ENCODE measurements at places on chromosomes 7 and 10.
A peak's percentile ranks its signal among the peaks of the same experiment; 100 is the strongest.

DNA sequence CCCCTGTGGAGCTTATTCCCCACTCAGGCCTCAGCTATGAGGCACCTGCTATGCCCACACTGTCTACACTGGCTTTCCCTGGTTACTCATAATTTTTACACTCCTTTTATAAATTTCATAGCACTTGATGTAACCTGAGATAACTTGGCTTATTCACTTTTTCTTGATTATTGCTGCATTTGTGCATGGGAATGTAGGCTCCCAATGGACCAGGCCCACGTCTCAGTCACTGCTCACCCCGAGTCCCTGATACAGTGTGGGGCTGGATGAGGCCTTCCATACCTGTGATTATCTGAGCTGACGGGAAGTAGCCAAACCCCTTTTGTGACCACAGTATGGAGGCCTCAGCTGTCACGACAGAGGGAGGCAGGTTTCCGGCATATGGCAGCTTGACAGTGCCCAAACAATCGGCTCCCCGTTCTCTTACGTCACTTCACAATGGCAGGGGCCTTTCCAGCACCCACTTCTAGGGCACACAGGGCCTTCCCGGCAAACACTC lies 645.3 kb downstream of the ACTR3B start:
- DNase-seq: no peak

DNA sequence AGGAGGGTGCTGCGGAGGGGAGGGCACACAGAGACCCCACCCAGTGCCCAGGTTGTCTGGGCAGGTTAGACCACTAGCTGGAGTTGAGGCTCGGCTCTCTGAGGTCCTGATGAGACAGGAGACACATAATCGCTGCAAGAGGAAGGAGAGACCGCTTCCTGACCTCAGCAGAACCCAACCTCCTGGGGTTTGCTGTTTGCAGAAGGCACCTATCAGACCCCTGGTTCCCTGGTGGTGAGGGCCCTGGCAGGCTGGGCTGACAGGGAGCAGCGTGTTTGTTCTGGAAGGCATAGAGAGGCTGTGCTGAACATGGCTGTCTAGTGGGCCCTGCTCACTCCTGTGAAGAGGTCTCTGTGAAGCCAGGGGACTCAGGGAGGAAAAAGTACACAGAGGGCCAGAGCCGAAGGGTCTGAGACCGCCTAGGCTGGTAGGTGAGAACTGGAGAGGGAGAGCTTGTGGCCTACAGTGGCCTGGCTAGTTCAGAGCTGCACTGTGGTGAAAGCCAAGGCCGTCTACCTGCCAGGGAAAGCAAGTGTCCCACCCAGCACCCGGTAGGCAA lies 39.4 kb upstream of the NPFFR1 start:
- DNase-seq: no peak

DNA sequence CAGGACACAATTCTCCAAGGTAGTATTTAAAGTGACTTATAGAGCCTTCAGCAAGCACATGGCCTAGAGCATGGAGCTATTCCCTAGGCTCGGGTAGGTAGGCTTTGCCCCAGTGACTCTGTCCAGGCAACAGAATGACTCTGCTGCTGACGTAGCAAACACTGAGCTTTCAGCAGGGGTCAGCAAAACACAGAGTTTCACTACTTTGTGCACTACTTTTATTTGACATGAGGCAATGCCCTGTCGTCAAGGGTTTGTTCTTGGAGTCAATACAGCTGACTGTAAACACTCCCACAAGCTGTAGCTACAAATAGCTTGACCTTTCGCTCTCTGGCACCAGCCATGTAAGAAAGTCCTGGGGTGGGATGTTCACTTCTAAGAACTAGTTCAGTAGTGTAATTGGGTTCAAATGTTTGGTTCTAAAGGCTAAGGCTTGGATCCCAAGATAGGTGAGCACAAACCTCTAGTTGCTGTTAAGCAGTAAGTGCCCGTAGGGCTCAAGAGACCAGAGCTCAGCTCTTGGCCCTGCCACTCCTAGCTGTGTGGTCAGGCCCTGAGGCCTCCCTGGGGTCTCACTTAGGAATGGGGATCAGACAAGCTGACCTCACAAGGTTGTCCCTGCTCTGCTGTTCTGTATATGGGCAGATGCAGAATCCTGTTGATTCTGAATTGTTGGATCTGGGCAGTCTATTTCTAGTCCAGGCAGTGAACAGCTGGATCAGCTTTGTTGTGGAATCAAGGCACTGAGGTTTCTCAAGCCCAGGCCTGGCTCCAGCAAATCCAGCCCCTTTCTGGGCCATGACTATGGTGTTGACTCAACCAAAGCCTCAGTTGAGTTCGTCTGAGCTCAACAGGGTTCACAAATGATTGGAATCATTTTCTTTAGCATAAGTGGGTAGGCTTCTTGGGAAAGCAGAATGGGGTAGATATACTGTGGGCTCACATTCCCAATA lies 10.7 kb downstream of the NODAL start:
- DNase-seq: peak; percentile 64

GRCh38 chr7:98934267-98934666 lies 55.9 kb downstream of the TRRAP start:
- no peak for DNase-seq

DNA sequence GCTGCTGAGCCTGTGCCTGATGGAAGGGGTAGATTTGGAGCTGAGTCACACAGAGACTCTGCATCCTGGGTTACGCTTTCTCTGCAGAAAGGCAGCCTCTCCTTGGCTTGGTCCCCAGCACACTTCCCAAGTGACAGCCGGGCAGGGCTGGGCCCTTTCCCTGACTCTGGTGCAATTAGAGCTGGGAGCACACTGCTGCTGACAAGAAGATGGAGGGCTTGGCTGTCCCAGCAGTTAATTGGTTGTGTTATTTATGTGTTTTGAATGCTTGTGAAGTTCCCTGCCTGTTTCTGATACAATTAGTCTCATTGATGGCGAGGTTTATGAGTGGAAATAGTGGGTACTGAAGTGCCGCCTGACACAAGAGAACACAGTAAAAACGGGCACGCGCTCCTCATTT lies 123.6 kb downstream of the TCERG1L start:
- DNase-seq: peak; percentile 28

GRCh38 chr10:29840516-29841276 lies 205.9 kb upstream of the SVIL start:
- DNase-seq: no peak

DNA sequence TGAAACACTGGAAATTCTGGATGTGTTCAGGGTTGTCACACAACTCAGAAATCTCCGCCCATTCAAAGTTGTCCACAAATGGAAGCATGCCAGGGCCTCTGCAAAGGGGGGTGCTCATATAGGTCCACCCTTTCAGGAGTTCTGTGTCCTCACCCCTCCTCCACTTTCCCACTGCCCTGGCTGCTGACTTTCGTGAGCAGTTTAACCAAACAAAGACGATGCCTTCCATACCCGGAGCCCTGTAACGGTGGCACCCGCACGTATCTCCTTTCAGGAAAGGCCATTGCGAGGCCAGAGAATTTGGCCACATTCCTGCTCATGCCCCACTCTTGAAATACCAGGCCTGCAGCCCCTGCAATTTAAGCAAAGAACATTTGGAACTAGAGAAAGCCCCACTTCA lies 1.4 kb downstream of the CPXM2 start:
- DNase-seq: no peak

GRCh38 chr10:80443531-80443974 lies 10.6 kb upstream of the TSPAN14 start:
- no peak for DNase-seq

DNA sequence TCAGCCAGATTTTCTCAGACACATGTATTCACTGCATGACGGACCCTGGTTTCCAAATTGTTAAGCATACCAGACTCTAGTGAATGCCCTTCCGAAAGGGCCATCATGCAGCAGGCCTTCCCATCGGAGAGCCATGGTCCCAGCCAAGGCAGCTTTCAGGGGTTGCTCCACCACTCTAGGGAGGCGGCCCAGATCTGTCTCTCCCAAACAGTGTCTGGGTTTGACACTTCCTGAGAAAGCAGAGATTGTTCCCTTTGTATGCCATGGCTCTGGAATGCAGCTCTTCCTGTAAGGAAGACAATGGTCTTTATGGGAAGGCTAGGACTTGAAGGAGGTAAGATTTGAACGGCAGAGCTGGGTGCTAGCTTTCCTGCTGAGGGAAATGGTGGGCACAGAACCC lies 178.8 kb upstream of the BMPER start:
- no peak for DNase-seq

GRCh38 chr10:101444058-101444898 lies 90.3 kb downstream of the BTRC start:
- DNase-seq: no peak

DNA sequence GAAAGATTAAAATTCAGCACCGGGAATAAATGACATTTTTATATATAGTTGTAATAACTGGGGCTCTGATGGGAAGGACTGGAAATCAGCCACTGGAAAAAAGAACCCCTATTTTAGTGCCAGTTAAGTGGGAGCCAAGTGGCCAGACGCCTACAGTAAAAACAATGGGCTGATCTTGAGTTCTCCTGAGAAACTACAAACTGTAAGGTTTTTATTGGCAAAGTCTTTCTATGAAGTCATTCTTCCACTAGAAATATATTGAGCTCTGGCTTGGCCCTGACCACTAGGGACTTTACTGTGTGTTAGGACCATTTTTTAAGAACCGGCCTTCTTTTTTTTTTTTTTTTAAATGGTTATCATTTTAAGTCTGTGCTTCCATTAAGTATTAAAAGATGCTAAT lies 79.6 kb downstream of the ZNF22 start:
- no peak for DNase-seq

DNA sequence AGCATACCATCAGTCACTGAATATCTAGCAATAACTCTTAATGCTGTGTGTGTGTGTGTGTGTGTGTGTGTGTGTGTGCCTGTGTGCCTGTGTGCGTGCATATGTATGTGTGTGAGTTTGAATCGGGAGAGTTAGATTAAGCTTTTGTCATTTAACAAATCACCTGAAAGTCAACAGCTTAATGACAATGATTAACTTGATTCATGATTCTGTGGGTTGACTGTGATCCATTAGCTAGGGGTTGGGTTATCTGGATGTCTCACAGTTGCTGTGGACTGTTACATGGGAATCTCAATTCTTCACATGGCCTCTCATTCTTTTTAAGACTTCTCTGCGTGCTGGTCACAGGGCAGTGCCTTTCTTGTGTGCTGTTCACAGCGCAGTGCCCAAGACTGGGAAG lies 639.0 kb upstream of the SORCS1 start:
- DNase-seq: no peak

DNA sequence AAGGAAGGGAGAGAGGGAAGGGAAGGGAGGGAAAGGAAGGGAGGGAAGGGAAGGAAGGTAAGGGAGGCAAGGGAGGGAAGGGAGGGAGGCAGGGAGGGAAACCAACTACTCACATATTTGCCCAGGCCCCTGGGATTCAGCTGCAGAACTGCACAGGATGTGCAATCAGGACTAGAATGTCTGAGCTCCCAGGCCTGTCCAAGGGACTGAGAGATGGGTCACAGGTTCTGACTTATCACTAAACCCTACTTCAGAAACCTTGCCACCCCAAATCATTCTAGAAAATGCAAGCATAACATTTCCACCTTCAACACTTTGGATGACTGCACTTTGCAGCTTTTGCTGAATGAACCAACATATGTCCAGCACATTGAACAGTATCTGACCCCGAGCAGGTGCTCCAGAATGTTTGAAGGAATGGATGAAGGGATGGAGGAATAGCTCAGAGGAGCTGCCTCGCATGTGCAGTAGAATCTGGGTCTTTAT lies 245.3 kb downstream of the KCNMA1 start:
- DNase-seq: no peak

DNA sequence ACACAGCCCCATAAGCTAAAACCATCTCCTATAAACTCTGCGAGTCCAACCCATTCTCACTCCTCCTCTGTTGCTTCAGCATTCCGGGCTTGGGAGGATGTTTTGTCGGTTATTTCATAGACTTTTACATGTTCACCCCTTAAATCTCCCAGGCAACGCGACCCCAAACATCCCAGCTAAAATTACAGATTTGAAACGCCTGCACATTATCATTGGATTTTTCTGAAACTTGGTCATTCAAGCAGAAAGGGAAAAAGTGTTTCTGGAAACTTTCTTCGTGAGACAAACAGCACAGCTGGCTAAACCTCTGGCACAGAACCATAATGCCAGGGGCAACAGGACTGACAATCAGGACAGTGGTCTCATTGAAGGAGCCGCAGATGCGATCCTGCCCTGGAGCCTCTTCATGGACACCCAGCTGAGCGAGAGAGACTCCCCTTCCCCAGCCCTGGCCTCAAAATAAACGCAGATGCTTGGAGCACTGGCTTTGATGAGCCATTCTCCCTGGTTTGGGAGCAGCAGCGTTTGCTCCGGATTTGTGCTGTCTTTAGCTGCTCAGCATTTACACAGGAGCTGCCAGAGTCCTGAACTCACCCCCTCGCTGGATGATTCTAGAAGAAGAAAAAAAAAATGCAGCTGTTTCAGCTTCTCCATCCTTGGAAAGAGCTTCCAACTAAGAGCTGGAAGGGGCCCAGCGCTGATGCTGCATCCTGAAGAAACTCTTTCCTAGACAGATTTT lies 30.1 kb downstream of the AFAP1L2 start:
- DNase-seq: peak; percentile 30

- DNase-seq: no peak
Observed at GRCh38 chr10:86443069-86443468, 76.5 kb upstream of the GRID1 start.

- no peak for DNase-seq
Observed at GRCh38 chr7:51280156-51280555, 36.5 kb downstream of the COBL start.

DNA sequence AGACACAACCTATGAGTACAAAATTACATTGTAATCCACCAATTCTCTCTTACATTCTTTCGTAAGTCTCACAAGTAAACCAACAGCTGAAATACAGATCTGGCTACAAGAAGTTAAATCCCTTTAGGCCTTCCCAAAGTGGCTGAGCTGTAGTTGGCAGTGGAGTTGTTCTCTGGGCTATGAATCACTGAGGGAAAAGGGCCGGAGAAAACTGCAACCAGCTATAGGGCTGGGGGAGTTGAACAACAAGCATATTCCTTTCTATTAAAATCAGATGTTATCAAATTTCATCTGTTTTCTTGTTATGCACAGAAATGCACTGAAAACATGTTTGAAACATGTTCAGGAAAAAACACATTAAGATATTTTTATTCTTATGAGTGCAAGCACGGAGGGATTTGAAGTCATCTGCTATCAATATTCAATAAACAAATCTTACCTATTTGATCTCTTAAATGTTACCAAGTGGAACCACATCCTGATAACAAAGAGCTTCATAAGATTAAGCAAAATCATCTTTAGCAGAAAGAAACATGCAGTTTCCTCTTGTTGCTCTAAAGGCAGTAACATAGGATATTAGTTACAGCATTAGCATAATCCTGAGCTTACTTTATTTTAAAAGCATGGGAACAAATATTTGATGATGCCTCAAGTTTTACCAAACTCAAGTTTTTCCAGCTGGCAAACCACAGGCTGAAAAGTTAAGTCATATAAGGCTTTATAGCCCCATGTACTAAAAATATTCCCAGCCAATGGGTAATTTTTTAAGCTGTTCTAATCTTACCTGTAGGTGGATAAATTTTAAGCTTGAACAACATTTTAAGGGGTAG lies 212.7 kb downstream of the TAX1BP1 start:
- DNase-seq: no peak

DNA sequence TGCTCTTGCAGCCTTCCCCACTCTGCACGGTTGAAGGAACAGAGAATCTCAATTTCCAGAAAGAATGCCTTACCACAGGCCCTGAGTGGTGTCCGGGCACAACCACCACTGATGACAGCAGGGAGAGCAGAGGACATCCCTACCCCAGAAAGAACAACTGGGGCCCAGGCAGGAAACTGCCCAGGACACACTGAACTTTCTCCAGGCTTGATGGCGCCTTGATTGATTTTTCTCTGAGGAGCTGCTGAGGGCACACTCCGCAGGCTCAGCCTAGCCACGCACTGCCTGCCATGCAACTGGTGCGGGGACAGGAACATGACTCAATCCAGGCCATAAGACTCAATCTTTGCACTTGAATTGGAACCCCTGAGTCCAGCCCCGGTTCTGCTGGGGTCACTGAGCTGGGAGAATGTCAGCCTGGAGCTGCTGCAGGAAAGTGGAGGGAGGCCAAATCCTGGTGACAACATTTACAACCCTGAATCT lies 5.9 kb downstream of the AKR1B1 start:
- no peak for DNase-seq
